ENCODE measurements at places on chromosomes 4 and X.

- DNase-seq, result no peak
These were observed 16.1 kb downstream of the TMEM175 start for GRCh38 chr4:948101-948935.

DNA sequence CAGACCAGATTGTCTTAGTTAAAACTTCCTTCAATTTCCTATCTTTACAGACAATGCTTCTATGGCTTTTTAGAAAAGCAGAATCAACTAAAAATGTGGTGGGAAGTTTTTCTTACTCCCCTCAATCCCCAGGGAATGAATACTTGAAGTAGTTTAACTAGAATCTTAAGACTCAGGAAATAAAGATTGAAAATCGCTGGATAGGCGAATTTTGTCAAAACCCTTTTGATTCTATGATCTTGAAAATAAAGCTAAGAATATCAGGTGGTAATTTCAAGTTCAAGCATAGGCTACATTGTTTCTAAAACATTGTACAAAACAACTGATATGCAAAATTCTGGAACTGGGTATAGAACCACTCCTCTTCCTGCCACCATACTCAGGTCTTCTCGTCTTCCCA, 276.5 kb upstream of the GK2 start:
- DNase-seq, result no peak

- no peak for DNase-seq
These were observed 600.3 kb downstream of the SPRY1 start for GRCh38 chr4:123996718-123997510.

- DNase-seq, result no peak
These were observed 110.6 kb downstream of the PHKA2 start for GRCh38 chrX:18873189-18873791.

DNA sequence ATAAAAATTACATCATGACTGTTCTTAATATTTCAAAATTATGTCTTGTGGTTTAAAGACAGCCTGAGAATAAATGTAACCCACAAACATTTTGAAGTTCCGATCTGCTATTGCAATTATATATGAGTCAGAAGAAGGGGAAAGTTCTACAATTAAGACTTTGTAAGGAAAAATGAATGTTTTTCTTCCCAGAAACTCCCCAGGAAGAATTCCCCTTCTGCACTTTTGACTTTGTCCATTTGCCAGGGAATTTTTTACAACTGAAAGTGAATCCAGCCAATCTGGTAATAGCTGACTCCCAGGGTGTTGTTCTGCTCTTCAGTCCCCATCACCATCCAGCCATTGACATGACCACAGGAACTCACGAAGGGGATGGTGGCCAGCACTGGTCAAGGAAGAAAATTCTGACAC, 61.6 kb upstream of the NOCT start:
- no peak for DNase-seq

- no peak for DNase-seq
These were observed 151.0 kb downstream of the PALLD start for GRCh38 chr4:168647646-168648375.

DNA sequence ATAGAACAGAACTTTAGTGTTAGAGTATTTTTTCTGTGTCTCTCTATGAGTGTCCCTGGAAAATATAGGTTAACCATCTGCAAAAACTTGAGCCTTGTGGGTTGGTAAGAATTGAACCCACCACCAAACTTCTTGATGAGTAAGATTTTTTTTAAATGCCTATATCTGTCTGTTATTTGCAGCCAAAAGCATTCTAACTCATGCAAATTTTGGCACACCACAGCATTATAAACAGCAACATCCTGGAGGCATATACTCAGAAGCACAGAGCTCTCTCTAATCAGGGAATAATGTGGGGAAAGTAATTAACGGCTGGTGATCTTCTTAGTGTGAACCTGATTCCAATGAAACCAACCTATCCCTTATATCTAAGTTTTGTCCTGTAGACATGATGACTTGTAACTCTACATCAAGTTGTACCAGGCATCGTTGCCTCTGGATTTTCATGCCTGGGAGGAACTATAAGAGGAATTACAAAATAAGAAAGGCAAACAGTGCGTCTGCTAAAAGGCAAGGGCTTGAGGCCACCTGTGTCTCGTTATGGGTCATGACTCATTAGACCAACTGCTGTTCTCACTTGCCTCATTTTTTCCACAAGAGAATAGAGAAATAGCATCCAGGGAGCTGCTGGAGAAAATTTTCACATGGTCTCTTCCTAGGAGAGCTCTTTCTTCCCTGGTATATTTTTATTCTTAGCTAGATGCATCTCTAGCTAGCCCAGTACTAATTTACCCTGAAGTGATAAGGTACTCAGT, 202.4 kb downstream of the CHIC2 start:
- DNase-seq, result no peak

GRCh38 chrX:134911348-134911747, 79.4 kb upstream of the SMIM10 start:
- no peak for DNase-seq

- no peak for DNase-seq
These were observed 49.8 kb downstream of the LDOC1 start for GRCh38 chrX:141127146-141127545.

DNA sequence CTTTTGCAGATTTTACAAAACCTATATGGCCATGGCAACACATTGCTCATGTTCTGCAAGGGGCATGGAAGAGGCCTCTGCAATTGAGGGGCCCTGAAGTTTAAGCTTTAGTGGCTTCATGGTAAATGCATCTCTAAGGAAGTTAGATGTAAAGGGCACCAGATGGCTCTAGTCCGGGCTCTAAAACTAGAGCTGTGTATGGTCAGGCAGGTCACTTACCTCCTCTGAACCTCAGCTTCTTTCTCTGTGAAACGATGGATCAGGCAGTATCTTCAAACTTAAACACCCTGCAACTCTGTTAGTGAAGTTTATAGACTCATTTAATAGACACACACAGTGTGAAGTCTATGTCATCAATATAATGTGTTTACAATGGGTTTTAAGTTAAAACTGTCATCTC, 10.0 kb downstream of the MAGEB17 start:
- DNase-seq, result no peak

GRCh38 chr4:108166441-108167315, 2.1 kb downstream of the LEF1 start:
- no peak for DNase-seq

Data from RPMI8226 (cell line).